Stimulated activated CD4-positive, alpha-beta T cell treated with anti-CD3 and anti-CD28 coated beads, Interleukin-2, amount 100 ng/mL, for 24 hours (primary cell): ENCODE measurements at places on chromosomes 3 and 15.
A peak's percentile ranks its signal among the peaks of the same experiment; 100 is the strongest.

DNA sequence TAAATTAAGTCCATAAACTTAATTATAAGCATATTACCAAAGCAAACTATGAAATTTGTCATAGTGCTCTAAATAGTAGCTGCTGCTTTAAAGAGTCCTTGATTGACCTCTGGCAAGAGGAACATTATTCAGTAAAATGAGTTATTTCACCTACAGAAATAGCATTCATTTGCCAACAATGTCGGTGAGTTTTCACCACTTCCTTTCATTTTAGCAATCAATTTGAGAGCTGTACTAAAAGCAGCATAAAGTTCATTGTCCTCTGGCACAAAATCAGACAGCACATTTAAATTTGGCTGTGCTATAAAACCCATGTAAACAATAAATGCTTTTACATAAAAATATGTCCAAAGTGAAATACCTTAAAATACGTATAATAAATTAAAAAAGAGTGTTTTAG, 1515.7 kb downstream of the SI start:
- no peak for DNase-seq

GRCh38 chr3:157559401-157559800, 56.2 kb upstream of the VEPH1 start:
- DNase-seq, result no peak

DNA sequence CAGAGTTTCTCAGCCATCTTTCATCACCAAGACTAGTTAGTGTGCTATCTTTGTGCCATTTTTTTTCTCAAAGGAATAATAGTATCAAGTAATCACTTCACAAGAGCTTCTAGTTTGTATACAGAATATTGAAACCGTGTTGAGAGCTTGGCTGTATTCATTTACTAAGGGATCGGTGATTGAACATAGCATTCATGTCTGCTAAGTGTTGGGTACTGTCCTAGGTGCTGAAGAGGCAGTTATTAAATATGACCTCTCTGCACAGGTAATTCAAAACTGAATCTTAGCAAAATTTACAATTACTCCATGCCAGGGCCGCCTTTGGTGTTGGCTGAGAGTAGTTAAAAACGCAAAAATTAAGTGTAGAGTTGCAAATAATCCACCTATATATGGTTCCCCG, 355.3 kb upstream of the RORA start:
- DNase-seq, result no peak

DNA sequence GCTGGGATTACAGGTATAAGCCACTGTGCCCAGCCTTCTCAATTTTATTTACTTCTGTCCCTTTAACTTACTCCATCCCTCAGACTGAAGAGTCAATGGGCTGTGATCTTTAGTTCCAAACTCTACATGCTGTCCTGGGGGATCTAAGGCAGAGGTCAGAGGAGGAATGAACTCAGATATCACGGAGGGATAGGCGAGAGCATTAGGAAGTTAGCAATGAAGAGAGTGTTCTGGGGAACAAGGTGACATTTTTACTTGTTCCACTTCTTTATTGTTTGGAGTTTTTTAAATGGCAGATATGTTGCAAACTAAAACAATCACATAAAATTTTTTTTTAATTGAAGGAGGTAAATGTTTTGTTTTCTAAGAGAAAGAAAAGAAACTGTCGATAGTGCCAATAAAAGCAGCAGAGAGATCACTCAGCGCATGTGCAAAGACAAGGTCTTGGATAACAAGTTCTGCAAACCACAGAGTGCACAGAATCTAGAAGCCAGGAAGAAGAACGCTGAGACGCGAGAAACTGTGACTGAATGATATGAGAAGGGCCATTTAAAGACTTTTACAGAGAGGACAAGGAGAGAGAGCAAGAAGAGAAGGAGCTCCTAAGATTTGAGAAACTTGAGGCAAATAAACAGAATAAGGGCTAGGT, 10.8 kb upstream of the CA12 start:
- DNase-seq, result no peak

DNA sequence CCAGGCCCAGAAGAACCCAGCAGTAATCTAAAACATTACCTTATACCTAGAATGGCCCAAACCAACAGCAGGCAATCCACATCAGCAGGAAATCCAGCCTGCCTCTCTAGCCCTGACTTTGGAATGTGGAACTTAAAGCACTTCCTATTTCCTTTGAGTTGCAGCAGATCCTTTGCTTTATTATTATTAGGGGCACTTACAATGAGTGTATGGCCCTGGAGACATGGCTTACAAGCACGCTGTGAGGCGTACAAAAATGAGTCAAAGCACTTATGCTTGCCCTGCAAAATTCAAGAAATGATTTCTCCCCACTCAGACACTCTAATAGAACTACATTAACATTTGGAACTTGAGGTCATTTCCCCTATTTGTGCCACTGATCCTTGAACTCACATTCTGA, 9.5 kb upstream of the KNSTRN start:
- DNase-seq, result no peak

DNA sequence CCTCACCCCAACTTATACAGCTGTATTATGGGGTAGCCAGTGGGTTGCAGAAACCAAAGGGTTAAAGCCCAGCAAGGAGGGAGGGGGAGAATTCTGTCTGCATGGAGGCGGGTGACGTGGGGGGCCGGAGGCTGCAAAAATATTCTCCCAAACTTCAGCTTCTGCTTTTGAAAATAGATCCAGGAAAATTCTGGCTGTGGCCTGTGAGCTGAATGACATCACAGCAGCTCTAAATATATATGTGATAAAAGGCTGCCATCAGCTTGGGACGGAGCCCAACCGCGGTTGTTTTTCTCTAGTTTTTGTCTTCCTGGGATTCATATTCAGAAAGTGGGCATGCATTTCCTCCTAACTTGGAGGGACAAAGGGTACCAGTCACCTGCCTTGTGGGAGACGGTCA, 27.6 kb downstream of the MAPKAPK3 start:
- no peak for DNase-seq

DNA sequence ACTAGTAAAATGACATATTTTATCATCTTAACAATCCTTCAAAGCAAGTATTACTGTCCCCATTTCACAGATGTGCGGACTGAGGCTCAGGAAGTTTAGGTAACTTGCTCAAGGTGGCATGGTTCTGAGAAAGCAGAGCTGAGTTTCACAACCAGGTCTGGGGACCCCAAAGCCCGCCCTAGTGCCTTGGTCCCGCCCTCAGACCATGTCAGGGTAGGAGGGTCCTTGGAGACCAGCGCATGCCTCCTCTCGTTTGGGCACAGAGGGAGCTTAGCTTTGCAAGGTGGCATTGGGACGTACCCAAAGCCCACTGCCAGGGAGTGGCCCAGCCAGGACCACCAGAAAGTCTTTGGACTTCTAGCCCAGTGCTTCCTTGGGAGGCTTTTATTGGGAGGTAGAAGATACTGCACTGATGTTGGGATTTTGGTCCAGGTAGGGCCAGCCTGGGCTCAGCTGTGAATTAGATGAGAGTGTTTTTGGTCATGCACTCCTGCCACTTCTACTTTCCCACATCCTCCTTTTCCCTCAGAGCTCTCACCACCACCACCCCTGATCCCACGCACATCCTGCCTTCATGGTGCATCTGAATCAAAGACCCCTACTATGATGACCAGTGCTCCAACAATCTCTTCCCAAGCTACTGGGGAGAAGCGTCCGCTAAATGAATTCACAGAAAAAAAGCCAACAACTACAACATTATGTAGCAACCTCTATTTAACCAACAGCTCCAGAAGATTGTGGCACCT, 307.9 kb downstream of the TLE3 start:
- no peak for DNase-seq

- DNase-seq, result no peak
Measured at GRCh38 chr3:39273119-39273518, 6.7 kb downstream of the CX3CR1 start.

DNA sequence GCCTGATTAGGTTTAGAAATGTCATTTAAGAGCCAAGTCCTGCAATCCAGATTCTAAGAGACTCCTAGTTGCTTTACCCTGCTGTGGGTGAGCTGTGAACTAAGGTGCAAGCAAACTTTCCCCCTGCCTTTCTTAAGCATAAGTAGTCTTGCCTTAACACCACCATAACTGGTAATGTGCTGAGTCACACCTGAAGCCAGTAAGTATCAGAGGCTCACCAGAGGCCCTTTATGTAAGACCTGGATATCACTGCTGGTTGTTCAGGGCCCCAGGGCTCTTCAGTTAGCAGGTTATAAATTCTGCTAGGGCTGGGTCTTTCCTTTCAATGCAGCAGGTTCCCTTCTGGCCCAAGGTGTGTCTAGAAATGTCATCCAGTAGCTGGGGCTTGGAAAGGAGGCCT, 509.9 kb downstream of the VGLL3 start:
- no peak for DNase-seq

DNA sequence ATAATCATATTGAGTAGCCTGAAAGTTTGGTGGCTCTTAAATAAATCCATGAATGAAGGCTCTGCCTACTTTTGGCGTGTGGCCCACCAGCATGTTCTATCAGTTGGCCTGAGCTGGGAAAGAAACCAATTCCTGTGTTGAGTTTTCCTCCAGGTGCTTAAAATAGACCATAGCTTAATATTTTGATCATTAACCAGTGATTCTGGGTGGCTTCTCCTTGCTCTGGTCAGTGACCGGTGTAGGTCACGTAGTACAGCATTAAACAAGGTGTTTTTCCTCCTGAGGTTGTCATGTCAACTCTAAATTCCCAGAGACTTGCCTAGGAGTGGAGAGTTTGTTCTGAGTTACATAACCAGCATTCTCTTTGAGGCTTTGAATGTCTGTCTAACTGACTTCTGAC, 1.3 kb downstream of the HHLA2 start:
- no peak for DNase-seq

DNA sequence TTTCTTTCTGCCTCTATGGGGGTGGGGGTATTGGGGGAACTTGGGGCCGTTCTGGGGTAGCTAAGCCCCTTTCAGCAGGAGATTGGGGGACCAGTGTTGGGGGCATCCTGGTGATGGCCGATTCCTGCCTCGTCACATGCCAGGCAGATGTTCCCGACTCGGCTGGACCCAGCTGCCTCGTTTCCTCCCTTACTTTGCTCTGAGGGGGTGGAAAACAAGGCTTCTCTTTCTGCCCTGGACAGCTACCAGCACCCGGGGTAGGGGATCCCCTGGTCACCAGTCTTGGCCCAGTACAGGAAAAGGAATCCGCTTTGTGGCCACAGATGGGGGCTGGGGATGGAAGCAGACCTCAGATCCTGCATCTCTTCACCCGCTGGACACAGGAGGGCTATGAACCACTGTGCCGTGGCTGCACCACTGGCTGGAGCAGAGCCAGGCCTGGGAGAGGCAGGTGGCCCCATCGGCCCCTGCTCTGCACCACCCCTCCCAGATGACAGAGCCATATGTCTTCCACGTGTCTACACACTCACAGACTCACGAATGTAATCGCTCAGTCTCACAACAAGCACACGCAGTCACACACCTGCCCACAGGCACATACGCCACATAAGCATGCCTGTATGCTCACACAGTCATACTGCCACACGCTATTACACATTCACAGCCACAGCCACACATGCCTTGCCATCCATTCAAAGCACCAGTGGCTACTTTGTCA, 12.4 kb downstream of the SNX33 start:
- DNase-seq, result no peak

- DNase-seq, result no peak
Measured at GRCh38 chr3:177238686-177239216, 41.5 kb upstream of the TBL1XR1 start.

GRCh38 chr15:48564690-48565089, 80.8 kb downstream of the FBN1 start:
- no peak for DNase-seq

DNA sequence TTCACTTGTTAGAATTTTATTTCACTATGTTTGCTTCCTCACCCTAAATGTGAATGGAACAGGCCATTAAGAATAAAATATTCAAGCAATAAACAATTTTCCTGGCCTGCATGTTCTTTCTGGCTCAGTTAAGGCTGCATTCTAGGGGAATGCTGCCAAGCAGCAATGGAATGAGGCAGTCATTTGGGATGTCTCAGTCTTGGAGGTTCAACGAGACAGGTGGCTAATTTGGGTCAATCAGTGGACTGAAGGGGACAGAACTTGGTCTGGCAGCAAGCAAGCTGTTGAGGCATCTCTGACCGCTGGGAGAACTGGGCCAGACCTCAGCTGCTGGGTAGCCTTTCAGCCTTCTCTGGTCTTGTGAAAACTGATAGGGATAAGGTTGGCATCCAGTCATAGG, 241.6 kb downstream of the NLGN1 start:
- no peak for DNase-seq

DNA sequence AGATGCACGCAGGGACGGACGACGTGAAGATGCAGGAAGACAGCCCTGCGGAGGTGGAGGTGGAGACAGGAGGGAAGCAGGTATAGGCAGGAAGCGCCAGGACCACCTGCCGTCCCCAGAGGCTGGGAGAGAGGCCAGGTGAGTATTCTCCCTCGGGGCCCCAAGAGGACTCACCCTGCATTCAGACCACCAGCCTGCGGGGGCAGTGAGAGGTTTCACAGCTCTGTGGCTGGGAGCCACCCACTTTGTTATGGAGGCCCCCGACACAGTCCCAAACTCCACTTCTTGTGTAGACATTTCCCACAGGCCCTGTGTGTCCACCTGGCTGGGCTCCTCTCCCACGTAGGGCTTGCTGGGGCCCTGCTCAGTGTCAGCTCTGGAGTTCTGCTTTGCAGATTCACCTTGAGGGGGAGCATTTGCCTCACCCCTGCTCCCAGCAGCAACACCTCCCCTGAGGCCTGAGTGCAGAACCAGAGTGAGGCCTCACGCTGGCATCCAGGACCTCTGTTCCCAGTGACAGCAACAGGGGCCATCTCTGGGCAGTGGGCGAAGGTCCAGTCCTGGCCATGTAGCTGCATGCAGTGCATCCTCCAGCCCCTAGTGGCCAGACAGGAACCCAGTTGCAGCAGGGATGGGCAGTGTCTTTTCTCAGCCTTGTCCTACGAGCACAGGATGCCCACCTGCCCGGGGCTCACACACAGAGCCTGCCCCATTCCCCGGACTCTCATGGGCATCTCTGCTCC, 119.4 kb upstream of the IQSEC1 start:
- DNase-seq, result no peak

GRCh38 chr3:182795389-182795782, 2.1 kb downstream of the ATP11B start:
- DNase-seq, result no peak

GRCh38 chr3:12483872-12484197, 445 bp upstream of the TSEN2 start:
- DNase-seq, result no peak

DNA sequence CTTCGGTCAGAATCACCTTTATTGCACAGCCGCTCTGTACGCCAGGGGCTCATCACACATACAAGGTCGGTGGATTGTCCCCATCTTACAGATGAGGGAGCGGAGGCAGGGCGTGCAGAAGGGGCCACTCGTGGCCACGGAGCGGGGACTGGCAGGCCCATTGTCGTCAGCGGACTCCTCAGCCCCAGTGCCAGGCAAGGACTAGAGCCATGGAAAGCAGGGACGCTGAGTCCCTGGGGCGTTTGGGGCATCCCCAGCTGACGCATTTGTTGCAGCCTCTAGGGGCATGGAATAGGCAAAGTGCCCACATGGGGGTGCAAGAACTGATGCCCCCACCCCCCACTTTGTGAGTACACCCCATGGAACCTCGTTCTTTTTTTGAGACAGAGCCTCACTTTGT, 29.8 kb upstream of the FURIN start:
- DNase-seq, result no peak

- peak; percentile 54 for DNase-seq
Measured at GRCh38 chr3:136862617-136863322, 762 bp downstream of the NCK1 start.

- DNase-seq, result peak; percentile 89
Measured at GRCh38 chr15:90838139-90838538, 30.2 kb upstream of the FURIN start.

- peak; percentile 28 for DNase-seq
Measured at GRCh38 chr3:128486681-128487537, 6.1 kb downstream of the GATA2 start.

GRCh38 chr3:67870477-67870876, 216.1 kb upstream of the SUCLG2 start:
- DNase-seq, result no peak
